Fibroblast of skin of scalp (primary cell): ENCODE measurements at places on chromosomes 6 and 20.

- DNase-seq, result no peak
Observed at GRCh38 chr20:8304124-8304816, 172.2 kb downstream of the PLCB1 start.

DNA sequence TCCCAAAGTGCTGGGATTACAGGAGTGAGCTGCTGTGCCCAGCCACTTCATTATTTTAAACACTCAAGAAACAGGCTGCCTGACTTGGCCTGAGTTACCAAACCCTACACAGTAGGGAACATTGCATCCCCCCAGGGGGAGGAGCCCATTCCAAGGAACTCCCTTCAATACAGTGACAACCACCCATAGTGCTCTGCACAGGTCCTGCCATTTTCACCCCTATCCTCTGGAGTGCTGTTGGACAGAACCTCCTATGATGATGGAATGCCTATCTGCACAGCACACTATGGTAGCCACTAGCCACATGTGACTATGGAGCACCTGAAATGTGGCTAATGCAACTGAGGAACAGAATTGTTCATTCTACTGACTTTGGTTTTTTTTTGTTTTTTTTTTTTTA is 11.7 kb downstream of the ACOT8 start:
- DNase-seq, result no peak

DNA sequence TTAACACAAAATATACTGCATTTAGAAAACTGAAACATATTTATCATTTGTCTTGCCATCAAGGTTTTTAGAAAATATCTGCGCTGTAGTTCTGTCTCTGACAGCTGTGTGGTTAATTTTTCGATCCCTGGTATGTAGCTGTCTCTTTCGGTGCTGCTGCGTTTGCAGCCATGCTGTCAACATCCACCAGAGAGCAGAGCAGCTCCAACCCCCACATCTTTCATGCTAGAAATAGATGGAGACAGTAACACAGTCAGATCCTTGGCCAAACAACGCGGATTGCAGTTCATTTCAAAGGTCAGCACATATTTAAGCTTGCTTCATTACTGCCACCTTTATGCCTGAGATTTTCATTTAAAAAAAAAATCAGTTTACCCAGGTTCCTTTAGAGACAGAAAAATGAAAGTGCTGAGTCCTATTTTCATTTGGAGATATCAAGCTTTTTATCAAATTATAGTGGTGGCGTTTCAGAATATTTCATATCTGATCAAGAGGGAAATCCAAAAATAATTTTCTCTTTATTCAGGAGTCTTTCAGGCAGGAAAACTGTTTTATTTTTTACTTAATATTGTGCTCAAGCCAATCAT is 157.7 kb upstream of the MMS22L start:
- peak; percentile 42 for DNase-seq

DNA sequence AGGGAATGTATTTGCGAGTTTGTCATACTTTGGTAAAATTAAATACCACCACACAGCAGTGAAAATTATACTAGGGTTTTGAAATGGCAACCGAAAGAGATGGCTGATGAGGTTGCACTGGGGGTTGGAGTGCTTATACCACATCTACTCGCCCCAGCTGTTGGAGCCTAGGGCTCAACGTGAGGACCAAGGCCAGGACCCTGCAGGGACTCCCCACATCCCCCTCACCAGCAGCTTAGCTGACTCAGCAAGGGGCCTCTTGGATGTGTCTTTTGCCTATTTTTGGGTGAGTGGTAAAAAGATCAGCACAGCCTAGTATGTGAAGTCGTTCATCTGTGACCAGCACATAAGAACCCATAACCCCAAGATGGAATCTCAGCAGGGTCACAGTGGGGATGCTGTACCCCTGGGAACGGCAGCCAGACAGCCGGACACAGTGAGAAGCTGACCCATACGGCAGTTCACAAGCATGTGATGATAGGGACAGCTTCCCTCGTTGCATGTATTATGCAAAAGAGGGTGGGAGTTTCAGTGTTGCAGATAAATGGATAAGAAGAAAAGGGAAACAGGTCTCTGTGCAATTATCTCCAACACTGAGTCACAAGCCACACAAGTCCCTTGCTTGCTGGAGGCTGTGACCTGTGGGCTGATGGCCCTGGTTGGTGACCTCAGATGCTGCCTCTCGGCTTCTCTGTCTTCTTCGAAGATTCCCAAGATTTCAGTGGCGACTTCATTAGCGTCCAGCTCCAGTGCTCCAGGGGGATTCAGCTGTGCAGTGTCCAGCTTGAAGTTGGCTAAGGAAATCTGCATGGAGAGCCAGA is 20.9 kb upstream of the SPO11 start:
- peak; percentile 4 for DNase-seq

- DNase-seq, result no peak
Observed at GRCh38 chr6:31423550-31423949, 20.2 kb downstream of the MICA start.

- DNase-seq, result peak; percentile 93
Observed at GRCh38 chr6:150352321-150353296, 16.2 kb upstream of the IYD start.

GRCh38 chr20:11204926-11205768 is 531.3 kb upstream of the JAG1 start:
- peak; percentile 65 for DNase-seq

GRCh38 chr6:8481727-8482126 is 46.4 kb upstream of the SLC35B3 start:
- peak; percentile 5 for DNase-seq

DNA sequence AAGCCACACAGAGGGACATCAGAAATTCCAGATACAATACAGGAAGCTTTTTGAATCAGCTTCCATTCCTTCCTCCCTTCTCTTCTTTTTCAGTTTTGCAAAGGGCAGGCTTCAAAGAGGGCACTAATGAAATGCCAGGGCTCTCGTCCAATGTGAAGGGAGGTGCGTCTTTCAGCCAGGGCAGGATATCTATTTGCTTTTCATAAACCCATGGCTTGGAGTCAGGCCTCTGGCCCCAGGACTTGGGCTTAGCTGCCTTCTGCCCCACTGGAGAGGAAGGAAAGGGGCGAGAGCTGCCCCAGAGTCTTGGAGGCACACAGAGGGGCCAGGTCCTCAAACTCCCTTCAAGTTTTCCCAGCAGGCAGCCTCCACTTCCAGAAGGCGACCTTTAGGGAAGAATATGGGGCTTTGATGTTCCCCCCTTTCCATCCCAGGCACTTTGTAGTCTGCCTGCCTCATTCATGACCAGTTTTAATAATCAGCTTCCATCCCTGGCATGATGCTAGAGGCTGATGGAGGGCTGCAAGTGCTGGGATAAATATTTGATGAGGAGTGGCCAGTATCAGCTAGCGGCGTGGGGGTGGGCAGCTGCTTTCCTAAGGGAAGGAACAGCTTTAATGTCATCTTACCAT is 234.8 kb downstream of the NRN1 start:
- no peak for DNase-seq

DNA sequence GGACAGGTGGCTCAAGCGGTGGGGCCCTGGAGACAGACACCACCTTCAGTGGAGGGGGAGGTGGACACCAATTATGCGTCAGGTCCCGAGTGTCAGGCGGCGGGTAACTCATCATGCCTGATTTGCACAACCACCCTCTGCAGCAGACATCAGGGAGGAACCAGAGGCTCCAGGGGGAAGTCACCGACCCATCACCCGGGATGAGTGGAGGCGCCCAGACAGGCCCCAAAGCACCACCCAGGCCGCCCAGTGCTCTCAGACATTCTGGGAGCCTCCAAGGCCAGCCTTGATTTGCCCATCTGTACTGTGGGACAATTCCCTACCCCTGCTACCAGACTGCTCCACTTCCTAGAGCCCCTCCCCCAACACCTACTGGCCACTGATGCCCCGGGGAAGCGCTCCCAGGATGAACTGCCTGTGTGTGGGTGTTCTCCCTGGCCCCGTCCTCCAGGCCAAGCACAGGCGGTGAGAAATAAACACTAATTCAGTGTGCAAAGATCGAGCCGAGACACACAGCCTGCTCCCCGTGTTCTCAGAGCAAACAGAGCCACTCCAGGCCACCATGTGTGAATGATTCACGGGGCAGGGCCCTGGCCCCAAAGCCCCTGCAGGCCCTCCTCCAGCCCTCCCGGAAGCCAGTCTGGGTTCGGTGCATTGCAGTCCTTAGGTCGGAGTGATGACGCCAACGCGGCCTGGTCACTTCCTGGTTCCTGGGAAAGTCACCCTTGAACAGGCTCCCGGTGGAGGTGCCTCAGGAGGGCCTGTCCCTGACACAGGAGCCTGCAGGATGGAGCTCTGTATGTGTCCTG is 107.2 kb downstream of the ASXL1 start:
- peak; percentile 31 for DNase-seq

DNA sequence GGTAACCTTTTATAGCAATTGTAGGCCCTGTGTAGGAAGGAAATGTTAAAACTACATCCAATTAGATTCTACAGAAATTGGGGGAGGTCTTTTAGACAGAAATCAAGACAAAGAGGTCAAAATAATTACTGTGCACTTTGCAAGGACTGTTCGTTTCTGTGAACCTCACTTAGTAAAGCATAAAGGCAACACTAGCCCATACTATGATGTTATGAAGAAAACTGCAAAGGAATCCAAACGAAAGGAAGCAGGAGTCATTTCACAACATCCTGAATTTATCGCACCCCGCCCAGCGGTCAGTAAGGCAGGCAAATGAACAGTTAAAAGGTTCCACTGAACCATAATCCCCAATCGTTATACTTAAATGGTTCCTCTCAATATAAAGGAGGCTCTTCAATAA is 429.5 kb upstream of the ARID1B start:
- no peak for DNase-seq

DNA sequence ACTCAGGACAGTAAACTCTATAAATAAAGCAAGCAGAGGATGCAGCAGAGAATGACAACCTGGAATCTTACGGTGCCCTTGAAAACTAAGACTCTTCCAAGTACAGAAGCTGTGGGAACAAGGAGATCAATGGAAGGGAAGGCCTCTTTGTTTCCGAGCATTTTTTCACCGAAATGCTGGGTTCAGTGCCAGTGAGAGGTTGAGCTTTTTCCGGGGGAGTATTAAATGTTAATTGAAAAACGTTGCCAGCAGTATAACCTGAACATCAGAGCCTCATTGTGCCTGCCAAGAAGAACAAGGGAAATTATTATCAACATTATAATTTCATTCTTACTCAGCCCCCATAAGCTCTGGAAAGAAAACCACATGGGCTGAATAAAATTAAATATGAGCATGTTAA is 17.5 kb downstream of the OPRM1 start:
- no peak for DNase-seq

GRCh38 chr6:39758905-39759605 is 33.1 kb upstream of the DAAM2 start:
- DNase-seq, result no peak

DNA sequence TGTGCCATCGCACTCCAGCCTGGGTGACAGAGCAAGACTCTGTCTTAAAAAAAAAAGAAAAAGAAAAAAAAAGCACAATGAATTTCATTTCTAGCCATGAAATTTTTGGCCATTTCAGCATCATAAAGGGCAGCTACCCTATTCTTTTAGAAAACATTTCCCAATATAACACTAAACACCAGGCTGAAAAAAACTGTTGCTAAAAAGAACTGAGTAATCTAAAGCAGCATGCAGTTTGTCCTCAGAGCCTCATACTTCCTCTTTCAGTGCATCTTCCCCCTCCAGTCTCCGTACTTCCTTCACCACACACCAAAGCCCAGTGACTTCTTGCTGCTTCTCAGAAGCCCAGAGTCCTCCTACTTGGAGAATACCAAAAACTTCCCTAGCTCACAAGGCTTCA is 5.6 kb upstream of the IFNGR1 start:
- DNase-seq, result no peak

- DNase-seq, result no peak
Observed at GRCh38 chr6:82720992-82721391, 344.6 kb downstream of the UBE3D start.

GRCh38 chr6:89258912-89259311 is 41.8 kb upstream of the GABRR1 start:
- DNase-seq, result no peak

- peak; percentile 14 for DNase-seq
Observed at GRCh38 chr6:28215425-28215824, 9.7 kb upstream of the ZSCAN9 start.

DNA sequence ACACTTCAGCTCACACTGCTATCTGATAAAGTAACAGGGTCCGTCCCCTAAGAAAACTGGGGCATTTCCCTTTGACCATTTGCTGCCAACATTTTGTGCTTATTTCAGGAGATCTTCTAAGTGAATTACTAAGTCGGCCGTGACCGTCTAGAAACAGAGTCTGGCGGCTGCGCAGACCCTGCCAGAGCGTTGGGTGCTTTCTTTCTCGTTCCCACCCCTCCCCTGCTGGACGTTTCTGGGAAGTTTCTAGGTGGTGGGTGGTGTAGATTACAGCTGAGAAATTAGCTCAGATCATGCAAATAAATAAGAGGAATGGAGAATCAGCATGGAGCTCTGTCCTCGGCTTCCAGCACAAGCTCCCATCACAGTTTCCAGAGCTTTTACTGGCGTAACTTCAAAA is 128.1 kb downstream of the MYLK4 start:
- no peak for DNase-seq

DNA sequence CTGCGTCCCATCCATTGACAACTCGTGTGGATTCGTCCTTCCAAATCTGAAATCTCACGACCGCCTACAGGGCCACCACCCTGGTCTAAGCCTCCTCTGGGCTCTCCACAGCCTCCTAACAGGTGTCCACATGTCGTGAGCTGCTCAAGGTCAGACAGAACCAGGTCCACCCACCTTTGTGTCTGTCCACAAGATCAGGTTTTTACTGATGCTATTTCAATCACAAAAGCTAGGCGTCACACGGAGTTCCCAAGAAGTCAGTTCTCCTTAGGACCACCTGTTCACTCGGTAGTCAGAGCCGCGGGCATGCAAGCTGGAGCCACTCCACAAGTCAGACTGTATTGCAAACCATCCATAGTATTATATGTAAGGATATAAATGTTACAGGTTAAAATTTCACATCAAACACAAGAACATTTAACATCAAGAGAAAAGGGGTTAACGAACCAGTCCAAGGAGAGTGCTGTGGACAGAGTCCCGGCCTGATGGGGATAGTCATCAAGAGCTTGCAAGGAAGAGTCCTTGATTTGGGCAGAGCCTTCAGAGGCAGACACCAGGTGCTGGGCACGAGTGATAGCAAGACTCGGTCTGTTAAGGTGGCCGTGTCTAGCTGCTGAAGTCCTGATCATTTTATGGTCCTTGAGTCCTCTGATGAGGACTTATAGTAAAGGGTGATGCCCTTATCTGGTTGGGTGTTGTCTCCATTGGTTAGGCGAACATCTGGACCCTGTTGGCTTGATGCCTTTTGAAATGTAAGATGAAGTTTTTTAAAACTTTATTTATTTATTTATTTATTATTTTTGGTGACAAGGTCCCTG is 731 bp upstream of the DNPH1 start:
- no peak for DNase-seq

DNA sequence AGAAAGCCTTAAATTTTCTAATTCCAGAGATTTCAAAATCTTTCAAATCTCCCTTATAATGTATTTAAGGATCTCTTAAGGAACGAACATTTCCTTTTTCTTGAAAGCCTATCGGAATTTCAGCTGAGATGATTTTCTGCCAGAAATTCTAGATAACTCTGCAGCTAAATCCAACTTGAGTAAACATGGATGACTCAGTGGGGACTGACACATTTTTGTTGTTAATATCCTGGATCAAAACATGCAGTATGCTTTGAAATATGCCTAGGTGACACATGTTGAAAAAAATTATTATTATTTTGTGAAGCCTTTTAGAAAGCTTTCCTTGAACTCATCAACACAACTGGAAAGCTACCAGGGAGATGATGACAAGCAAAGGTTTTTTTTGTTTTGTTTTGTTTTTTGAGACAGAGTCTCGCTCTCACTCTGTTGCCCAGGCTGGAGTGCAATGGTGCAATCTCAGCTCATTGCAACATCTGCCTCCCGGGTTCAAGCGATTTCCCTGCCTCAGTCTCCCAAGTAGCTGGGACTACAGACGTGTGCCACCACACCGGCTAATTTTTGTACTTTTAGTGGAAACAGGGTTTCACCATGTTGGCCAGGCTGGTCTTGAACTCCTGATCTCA is 140.1 kb upstream of the SNX9 start:
- DNase-seq, result no peak
